SHP77 treated with DMSO at 0.1 percent for 48 hours (cell line): ENCODE measurements at places on chromosomes 6 and 20.

DNA sequence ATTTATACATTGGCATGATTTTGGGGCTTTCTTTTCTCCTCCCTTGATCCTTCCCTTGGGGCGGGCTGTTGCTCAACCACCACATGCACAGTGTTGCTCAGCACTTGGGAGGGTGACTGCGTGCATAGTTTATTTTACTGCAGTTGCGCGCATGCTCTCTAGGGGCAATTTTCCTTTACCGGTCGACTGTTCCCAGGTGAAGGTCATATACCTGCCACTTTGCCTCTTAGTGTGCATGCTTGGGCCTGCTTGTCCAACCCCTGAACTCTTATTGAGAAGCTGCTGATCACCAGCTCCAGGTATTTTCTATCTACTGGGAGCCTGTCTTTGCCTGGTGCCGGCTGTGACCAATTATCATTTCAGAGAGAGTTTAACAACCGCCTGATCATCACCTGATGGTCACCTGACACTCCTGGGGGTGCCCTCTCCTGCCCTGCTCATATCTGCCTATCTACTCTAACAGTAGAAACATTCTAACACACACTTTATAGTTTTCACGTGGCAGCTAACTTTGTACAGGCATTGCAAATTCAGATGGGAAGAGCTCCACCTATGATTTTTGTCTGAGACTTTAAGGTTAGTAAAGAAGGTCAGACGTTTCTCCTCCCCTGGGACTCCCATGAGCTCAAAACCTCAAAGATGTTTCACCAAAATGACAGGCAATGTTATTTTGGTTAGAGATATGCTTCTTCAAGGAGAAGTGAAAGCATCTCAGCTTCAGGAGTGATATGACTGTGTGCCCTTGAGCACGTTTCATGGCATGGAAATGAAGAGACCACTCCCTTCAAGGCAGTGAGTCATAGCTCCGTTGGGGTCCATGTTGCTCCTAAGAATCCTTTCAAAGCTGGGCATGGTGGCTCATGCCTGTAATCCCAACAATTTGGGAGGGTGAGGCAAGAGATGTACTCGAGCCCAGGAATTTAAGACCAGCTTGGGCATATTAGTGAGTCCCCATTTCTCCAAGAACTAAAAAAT lies 227.5 kb upstream of the MYLIP start:
- no peak for DNase-seq

DNA sequence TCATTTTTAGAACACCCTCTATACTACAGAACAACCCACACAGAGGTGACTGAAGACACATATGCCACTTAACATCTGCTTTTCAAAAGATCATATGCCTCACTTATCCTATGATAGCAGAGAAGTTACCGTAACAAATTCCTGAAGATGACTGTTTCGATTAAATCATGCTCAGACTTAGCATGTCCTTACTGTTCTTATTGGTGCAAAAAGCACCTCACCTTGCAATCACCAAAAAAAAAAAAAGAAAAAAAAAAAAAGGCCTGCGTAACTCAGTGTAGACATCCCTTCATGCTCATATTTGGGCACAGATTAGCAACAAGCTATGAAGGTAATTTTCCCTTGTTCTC lies 17.7 kb upstream of the DST start:
- DNase-seq = no peak

DNA sequence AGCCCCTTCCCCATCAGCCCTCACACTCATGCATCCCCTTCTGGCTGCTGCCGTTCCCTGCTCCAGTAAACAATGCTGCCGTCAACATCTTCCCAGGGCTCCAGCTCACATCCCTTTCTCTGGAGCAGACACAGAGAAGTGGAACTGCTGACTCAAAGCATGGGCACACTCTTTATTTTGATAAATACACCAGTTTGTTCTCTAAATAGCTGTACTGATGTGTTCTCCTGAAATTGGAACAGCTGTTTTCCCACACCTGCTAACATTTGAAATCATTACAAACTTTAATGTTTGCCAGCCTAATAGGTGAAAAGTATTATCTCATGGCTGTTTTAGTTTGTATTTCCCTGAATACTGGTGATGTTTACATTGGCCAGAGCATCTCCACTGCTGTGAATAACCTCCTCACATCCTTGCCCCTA lies 102.1 kb upstream of the NXT1 start:
- no peak for DNase-seq

DNA sequence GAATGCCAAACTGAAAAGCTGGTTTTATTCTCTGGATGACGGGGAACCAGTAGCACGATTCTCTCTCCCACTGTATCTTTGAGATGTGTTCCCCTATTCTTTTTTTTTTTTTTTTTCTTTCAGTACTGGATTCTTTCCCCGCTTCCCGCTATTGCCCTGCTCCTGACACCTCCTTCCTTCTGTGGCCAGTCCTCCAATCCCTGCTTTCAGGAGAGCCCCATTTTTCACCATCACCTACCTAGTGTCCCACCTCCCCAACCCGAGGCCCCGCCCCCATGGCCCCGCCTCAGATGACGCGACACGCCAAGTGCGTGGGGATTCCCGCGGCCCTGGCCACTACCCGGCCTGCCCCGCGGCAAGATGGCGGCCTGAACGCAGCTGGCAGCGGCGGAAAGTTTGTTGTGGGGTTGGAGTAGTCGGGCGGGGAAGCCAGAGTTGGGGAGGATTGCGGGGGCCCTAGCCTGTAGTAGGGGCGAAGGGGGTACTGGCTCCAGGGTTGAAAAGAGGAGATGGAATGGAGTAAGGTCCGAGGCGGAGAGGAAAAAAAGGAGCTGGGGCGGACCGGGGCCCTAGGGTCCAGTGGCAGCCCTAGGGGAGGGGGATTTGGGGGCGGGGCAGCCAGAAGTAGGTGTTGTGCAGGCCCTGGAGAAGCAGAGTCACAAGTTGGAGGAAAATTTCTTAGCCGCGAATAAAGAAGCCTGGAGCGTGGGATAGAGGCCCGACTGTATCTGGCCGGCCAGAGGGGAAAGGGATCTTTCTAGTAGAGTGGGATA lies at the start of gene TJAP1:
TJAP1 (plus strand) TSS at position 336 of the 773 bp plus-strand sequence. CDS start 21,432 bp downstream, outside the sequence.
- DNase-seq = peak; percentile 53

GRCh38 chr20:62787866-62788265 lies 8.4 kb upstream of the MRGBP start:
- no peak for DNase-seq

DNA sequence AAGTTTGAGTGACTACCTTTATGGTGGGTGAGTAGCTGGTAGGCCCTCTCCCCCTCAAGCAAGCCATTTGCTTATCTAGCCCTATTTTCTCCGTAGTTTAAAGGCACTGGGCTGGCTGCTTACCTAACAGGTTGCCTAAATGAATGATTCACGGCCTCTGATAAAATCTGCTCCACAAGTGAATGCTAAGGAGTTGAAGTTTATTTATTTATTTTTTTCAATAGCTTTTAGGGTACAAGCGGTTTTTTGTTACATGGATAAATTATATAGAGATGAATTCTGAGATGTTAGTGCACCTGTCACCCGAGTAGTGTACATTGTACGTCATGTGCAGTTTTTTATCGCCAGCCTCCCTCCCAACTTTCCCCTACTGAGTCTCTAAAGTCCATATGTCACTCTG lies 8.3 kb upstream of the CDH26 start:
- no peak for DNase-seq

DNA sequence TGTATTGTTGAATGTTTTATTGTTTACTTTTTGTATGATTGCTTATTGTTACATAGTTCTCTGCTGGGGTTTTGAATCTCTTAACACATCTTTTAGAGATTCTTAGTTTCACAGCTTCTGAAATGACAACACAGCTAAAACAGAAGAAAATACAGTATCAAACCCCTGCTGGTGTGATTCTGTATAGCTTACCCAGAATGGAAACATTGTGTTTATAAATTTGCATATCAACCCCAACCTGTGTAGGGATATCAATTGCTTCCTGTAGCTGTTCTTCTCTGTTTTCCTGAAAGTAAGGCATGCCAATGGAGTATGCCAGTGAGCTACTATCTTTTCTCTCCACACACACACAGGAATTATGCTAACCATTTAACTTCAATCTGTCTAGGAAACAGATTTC lies 64.3 kb upstream of the ID4 start:
- no peak for DNase-seq

- DNase-seq = no peak
These were observed 7.8 kb downstream of the IL22RA2 start for GRCh38 chr6:137165375-137166246.

GRCh38 chr6:53825532-53826321 lies 30.9 kb downstream of the LRRC1 start:
- DNase-seq = no peak

DNA sequence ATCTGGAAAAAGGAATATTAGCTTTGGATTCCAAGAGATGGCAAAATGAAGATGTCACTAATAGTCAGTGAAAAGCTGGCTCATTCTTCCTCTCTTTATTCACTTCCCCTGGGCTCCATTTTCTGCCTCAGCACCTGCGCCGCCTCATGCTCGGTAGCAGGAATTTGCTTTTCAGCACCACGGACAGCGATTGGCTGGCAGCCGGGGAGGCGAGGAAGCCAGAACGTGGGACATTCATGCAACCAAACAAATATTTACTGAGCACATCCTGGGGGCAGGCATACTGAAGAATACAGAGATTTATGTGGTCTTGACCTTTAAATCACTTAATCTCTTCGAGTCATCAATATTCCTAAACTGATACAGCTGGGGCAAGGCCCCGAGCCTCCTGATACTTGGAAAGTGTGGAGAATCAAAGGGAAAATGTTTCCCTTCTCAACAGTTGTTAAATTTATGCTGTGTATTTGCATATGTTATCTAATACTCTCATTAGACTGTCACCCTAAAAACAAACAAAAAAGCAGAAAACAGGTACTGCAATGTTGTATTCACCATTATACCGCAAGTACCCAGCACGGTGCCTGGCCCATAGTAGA lies 12.1 kb upstream of the PDYN start:
- no peak for DNase-seq

DNA sequence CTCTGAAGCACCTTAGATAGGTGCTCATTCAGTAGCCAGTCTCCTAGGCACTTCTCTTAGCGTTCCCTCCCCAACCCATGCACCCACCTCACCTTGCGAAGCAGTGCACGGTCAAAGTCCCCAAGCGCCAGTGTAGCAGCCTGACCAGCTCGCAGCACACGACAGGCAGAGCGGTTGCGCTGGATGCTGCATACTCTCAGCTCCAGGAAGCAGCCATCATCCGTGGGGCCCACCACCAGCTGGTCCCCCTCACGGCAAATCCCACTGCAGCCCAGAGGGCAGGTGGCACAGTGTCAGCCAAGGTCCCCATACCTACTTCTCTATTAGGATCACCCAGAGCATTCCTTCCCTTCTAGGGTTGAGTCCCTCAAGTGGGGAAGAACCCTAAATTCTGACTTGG lies 6.5 kb downstream of the GTPBP2 start:
- no peak for DNase-seq

GRCh38 chr6:11909696-11910132 lies 102.4 kb upstream of the HIVEP1 start:
- DNase-seq = no peak

DNA sequence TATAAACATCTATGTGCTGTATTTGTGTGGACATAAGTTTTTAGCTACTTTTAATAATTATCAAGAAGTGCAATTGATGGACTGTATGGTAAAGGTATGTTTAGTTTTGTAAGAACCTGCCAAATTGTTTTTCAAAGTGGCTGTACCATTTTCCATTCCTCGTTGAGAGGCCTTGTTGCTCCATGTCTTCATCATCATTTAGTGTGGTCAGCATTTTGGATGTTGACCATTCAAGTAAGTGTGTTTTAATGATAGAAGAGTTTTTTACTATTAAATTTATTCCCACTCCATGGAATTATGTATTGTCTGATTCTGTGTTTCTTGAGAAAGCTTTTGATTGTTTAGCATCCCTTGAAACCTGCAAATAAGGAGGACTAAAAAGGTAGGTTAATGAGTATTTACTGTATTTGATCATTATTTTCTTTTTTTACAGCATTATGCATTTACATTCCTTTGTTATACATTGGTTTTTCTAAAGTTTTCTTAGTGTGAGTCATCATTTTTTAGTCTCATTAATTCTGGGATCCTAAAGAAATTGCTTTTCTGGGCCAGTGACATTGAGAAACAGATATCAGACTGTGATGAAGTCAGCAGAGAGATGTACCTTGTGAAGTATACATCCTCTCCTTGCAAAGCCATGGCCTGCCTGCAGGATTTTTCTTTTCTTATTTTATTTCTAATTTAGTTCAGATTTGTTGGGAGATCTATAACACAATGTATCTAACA lies 312.8 kb upstream of the PTCHD4 start:
- DNase-seq = no peak

GRCh38 chr20:10077886-10078285 lies 43.1 kb downstream of the ANKEF1 start:
- DNase-seq = no peak

GRCh38 chr6:49648036-49648435 lies 11.4 kb upstream of the RHAG start:
- DNase-seq = no peak

- DNase-seq = no peak
These were observed 54.2 kb upstream of the MLIP start for GRCh38 chr6:54057058-54057457.

DNA sequence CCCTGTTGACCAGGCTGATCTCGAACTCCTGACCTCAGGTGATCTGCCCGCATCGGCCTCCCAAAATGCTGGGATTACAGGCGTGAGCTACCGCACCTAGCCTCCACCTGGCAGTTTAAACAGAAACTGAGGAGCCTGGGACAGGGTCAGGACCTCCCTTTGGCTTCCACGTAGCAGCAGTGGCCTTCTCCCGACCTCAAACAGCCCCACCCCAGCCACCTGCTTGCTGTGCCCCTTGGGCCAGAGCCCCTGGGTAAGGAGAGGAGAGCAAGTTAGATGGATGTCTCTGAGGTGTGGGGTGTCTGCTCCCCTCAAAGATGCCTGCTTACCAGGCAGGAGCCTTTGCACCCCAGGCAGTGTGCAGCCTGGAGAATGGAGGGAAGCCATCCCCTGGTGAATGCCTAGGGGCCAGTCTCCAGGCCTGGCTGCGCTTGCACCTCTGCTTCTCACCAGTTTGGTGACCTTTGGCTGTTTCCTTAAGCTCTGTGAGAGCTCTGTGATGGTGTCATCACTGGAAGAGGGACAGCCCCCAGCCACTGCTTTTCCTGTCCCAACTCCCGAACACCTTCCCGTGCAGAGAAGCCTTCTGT lies 42.1 kb upstream of the MDFI start:
- DNase-seq = no peak

DNA sequence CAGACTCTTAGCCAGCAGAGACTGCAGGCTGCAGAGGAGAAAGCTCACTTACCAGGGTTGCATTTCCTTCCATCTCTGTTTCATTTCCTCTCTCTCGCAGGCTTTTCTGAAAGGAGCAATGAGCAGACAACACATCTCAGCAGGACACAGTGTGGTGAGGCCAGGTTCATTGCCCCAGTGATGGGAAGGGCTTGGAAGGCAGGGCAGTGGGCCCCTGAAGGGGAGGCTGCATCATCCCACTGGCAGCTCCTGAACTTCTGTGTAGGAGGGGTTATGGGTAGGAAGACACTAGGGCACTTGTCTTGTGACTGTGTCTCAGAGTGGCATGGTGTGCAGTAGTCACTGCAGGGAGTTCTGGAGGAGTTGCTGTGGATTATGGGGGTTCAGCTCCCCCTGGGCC lies 246.8 kb downstream of the QKI start:
- no peak for DNase-seq

GRCh38 chr20:47576516-47577033 lies 74.9 kb downstream of the NCOA3 start:
- peak; percentile 56 for DNase-seq
